CD4-positive, alpha-beta T cell treated with Interferon alpha-2 for 1 hour (primary cell): ENCODE measurements at places on chromosomes 1 and 21.

- no peak for DNase-seq
Observed at GRCh38 chr1:2856676-2857375, 55.3 kb upstream of the TTC34 start.

- DNase-seq, result no peak
Observed at GRCh38 chr1:112929979-112930378, 26.0 kb downstream of the SLC16A1 start.

- DNase-seq, result no peak
Observed at GRCh38 chr1:165960136-165960535, 132.7 kb downstream of the UCK2 start.

DNA sequence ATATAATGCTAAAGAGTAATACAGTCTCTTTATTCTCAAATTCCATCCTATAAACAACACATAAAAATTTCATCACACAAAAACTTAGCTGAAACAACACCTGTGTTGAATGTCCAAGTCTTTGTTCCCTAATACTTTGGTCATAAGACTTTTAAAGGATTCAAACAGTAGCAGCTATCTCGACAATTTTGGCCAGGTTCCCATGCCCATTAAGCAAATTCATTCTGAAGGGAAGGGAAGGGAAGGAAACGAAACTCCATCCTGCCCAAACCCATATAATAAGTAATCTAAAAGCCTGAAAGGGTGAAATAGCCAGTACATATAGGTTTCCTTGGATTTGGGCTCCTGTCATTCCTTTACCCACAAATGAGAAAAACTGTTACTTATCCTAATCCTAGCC is 7.5 kb downstream of the IVNS1ABP start:
- DNase-seq, result no peak

- no peak for DNase-seq
Observed at GRCh38 chr21:42132183-42132582, 61.1 kb downstream of the UMODL1 start.

DNA sequence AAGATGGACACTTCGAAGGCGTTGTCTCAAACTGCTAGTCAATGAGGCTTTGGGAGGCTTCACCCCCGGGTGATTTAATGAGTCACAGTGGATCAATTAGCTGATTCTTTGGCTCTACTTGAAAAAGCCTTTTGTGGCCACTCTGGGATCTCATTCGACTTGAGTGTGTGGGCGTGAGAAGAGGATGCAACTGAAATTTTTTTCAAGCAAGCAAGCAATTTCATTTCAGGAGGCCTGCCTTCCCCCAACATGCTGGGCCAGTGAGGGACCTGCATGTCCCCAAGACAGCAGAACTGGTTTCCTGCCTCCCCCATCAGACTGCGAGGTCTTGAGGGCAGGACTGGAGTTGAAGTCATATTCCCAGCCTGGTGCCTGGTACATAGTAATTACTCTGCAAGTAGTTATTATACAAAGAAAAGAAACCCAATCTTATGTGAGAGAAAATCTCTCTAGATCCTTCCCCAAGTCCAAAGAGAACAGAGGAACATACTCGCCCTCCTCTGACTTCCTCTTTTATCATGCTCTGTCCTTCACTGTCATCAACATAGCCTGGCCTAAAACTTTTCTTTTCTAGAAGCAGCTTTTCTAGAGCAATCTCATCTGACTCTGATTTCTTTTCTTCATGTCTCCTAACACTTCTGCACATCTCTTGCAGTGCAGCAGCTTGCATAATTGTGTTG is 22.7 kb downstream of the SYT6 start:
- DNase-seq, result no peak

DNA sequence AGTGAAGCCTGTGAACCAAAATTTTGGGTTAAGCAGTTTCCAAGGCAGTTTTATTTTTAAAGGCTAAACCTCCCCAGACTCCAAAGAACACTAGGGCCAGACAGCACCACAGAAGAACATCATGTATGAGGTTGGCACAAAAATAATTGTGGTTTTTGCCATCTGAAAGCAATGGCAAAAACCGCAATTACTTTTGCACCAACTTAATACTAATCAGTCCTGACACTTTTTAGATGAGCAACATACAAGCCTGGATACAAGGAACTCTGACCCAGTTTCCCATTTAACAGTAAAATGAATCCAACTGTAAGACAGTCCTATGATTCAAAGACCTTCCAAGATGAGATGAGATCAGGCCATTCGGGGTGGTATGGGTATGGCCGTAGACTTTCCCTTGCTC is 46.8 kb downstream of the CNIH3 start:
- DNase-seq, result no peak

- no peak for DNase-seq
Observed at GRCh38 chr1:107153014-107153413, 12.2 kb downstream of the NTNG1 start.

- no peak for DNase-seq
Observed at GRCh38 chr1:43849670-43850069, 83.9 kb upstream of the ARTN start.

DNA sequence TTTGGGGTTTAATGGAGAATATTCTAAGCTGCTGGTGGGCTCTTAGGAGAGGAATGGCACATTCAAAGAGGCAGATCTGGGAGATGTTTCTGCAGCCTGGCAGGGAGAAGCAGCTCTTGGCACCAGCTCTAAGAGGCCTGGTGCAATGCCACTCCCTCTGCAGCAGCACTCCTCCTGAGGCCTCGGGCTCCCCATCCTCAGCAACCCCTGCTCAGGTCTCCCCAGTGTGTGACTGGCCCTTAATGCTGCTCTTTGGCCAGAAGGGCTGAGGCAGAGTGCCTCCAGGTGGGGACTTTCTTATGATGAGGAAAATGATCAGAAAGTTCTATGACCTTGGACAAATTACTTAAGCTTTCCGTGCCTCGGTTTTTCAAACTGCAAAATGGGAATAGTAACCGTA is 55.5 kb downstream of the MAB21L3 start:
- DNase-seq, result no peak

DNA sequence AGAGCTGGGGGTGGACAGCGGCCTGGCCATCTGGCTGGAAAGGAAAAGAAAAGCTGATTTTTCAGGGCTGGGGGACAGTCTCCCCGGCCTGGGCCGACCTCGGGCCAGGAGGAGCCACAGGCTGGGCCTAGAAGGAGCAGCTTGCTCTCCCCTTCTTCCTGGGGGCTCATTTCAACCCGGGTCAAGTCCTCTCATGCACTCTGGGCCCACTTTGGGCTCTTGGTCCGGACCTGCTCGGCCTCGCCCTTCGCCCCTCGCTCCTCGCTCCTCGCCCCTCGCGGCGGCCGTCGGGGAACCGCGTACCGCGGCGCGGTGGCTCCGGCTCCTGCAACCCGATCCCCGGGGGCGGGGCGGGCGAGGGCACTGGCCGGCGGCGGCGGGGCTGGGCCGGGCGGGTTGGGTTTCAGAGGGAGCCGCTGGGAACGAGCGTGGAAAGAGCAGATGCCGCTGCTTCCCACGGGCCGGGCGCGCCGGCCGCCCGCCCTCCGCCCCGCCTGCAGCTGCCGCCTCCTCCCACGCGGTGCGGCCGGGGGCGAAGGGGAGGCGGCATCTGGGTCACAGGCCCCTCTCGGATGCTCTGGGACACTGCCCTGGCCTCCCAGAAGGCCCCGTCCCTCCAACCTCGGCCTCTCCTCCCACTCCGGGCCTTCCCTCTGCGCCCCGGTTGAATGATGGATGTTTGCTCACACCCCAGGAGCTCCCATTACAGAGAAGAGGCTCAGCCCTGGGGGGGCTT is 6.6 kb downstream of the HEYL start:
- DNase-seq, result no peak

DNA sequence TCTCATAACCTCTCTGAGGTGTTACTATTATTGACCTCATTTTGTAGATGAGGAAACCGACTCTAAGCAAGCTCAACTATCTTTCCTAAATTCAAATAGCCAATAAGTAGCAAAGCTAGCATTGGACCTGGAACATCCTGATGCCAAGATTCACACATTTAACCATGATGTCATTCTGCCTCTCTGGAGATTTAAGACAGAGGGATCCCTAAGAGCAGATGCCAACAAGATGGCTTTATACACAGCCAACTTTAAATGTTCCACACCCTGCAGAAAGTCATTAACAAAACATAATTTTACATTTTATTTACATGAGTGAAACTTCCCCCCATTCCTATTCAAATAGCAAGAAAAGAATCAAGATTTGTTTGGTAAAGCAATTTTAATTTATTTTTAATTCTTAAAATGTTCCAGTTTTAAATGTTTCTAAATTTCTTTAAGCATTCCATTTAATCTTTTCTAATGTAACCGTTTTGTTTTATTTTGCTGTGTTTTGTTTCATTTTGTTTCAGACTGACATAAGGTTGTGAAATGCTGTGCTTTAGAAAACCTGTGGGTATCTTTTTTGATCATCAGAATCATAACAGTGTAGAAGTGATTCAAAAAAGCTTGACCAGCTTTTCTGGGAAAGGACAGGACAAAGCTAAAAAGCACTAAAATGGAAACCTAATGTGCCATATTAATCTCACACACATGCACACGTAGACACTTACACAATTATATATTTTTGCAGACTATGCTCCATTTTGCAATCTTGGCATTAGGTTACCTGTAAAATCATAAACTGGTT is 7.6 kb upstream of the VAV3 start:
- DNase-seq, result no peak

DNA sequence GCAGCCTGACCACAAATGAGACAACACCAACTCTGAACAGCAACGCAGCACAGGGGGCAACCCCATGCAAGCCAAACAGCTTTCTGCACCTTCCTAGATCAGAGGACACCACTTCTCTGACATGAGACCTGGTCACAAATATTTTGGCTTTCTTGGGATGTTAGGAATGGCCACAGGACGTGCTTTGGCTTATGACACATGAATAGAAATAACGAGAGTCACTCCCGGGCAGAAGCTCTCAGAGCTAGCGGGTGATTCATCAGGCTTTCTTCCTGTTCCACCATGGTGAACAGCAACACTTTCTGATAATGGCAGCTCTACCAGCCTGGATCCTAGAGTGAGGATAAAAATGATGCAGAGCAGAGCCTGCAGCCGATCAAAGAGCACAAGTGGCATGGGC is 39.4 kb downstream of the PAFAH2 start:
- DNase-seq, result no peak

DNA sequence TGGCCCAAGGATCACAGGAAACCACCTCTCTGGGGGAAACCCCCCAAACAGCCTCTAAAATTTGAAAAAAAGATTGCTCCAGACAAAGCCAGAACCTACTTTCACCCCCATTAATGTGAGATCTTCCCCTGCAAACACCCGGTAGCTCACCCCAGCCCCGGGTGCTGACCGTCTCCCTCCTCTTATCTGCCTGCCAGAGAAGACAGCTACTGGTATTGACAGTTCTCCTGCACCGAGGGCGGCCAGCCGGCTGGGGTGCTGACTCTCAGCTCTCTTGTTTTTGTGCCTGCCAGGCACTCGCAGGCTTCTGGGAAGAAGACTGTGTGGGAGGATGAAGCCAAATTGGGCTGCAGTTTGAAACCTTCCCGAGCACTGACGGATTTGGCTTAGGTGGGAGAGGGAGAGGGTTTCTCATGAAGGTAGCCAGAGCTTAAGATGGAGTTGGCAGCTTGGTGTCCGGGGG is 48.2 kb downstream of the RASSF5 start:
- DNase-seq, result peak; percentile 63

- DNase-seq, result no peak
Observed at GRCh38 chr1:181295217-181295616, 188.1 kb upstream of the CACNA1E start.

DNA sequence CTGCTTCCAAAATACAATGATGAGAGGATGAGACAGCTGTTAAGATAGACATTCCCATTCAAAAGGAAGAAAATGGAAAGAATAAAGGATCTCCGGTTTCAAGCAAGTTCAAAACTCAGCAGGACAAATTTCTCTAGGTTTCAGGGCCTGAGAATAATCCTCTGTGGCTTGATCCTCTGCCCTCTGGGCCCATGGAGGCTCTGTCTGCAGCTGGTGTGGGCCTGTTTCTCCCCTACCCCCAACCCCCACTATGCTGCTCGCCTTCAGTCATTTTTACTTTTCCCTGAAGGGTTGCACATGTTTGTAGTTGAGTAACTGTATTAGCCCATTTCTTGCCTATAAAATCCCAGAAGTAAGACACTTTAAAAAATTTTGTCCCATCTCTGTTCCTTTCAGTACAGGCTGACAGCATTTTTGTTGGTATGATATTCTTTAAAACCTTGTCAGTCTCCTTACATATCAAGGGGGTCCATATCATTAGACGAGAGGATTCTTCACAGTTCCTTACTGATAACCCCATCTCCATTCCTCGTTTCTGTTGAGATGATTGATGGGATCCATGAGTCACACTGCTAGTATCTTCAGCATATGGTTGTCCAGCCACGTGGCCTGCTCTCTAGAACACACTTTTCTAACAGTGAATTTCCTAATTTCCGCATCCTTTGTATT is 10.5 kb downstream of the ZMYM4 start:
- no peak for DNase-seq

DNA sequence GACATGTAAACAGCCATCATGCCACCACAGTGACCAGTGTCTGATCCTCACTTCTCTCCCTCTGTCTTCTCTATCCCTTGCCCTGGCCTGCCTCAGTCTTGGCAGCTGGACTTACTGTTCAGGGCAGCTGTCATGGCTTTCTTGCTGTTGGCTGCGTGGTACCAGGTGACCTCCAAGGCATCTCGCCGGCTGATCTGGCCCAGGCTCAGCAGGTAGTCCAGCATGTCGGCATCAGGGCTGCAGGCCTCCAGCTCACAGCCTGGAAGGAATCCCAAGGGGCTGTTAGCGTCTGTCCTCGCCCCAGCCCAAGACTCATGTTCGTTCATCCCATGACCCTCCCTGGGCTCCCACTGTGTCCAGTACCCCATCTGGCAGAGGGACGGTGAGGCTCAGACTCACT is 3.6 kb downstream of the FAM151A start:
- DNase-seq, result no peak

DNA sequence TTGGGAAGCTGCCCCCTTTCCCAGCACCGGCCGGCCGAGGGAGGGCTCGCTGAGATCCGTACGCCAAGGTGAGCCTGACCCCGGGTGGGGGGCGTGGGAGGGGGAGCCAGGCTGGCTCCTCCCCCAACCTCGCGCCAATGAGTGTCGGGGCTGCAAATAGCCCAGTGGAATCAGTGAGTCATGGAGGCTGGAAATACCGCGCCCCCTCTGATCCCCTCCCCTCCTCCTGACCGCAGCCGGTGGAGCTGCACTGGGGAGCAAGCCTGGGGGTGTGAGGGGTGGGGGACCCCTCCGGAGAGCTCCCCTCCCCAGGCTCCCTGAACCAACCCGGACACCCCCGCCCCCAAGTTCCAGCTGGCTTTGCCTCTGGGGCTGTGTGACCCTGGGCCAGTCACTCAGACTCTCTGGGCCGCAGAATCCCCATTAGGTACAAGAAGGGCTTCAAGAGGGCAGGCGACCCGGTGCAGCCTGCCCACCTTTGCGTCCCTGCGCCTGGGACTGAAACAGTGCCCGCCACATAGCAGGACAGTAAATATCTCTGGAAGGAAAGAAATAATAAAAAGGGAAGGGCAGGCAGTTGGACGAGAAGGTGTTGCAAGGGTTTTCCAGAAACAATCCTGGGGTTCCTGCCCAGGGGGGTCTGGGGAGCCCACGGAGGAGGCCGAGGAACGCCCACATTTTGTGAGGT is 4.5 kb downstream of the HSPB7 start:
- peak; percentile 15 for DNase-seq

- DNase-seq, result no peak
Observed at GRCh38 chr1:207045453-207045852, 5.6 kb downstream of the YOD1 start.

- DNase-seq, result no peak
Observed at GRCh38 chr1:17472814-17473213, 33.3 kb upstream of the RCC2 start.
